Nephron progenitor cell (in vitro differentiated cells): ENCODE measurements at places on chromosomes 2 and 18.

DNA sequence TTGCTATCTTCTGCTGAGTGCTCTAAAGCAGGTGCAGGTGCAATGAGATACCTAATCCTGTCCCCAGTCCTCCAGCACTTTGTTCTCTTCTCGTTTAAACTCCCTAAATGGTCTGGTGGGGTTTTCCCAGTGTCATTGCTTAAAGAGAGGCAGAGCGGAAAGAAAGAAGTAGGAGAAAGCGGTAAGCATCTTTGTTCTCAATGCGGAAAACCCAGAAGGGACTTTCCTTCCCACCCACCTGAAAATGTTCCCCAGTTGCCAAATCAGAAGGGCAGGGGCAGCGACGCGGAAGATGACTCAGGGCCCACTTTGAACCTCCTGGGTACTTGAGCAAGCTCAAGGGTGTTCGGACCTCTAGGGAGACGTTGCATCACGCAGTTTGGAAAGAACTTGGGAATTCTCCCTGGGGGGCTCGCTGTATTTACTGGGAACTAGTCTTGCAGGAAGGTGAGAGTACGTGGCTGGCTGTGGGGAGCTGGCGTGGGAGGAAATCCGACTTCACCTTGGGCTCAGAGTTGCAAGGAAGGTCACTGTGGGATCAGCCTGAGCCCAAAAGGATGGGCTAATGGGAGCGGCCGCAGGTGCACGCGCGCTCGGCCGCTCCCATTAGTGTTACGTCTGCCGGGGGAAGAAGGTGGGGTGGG lies 589 bp upstream of the SGPP2 start:
- DNase-seq, result no peak

GRCh38 chr2:234324116-234324515 lies 172.8 kb downstream of the ARL4C start:
- no peak for DNase-seq

DNA sequence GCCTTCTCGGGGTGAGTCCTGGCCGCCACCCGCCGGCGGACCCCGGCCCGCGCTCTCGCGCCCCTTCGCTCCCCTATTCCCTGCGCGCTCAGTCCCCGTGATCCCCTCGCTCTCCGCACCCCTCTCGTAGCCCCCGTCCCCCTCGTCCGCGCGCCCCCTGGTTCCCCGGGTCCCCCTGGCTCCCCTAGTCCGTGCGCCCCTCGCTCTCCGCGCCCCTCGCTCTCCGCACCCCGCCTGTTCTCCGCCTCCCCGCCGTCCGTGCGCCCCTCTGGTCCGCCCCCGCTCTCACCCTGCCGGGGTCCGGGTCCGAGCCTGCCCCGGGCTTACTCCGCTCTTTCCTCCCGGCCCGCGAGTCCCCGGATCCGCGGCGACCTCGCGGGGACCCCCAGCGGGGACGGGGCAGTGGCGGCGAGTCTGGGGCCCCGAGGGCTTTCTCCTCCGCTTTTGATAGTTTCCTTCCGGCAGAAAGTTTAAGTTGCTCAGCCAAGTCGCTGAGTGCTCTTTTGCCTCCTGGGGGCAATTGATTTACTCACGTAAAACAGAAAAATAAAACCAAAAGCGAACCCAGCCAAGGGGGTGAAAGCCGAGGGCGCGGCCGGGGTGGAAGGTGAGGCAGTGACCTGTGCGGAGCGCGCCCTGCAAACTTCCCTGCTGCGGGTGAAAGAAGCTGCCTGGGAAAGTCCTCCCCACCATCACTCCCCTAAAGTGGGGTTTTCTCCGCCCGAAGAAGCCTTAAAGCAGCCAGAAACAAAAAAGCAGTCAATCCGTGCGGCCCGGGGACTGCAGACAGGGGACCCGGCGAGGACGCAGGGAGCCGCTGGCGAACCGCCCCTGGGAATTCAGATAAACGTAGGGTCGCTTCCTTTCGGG lies 568 bp downstream of the RAB31 start:
- DNase-seq, result peak; percentile 50

DNA sequence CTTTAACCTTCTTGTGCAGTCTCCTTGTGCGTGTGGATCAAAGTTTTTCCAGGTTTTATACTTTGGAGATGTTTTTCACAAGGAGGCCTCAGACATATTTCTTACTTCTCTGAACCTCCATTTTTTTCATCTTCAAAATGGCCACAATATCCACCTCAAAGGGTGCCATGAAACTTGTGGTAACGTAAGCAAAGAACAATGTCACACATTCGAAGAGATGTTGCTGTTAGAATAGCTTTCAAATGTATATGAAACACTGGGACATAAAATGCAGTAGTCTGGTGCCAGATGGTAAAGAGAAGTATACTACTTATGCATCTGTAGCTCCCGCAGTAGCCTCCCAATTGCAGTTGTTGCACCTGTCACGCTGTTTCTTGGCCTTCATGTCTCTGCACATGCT lies 2.6 kb upstream of the KRCC1 start:
- no peak for DNase-seq

- DNase-seq, result no peak
Measured at GRCh38 chr18:60197671-60198462, 174.7 kb downstream of the MC4R start.

DNA sequence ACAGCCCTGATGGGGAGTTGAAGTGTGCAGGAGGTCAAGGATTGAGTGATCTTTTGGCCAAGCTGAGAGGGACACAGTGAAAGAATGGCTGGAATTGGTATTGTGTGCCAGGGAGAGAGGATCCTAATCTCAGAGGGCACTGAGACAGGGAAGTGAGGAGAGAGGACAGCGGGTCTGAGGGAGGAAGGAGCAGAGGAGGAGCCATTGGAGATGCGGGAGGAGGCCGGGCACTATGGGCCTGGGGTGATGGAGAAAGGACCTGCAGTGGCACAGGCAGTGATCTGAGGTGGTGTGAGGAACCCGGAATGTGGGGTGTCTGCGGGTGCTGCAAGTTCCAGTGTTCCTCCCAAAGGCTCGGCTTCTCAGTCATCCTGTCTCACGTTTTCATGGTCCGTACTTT lies 26.8 kb downstream of the RNF144A start:
- no peak for DNase-seq

- DNase-seq, result no peak
Measured at GRCh38 chr2:105442056-105442455, 43.2 kb upstream of the FHL2 start.

- no peak for DNase-seq
Measured at GRCh38 chr2:221981912-221982470, 316.8 kb downstream of the PAX3 start.

- no peak for DNase-seq
Measured at GRCh38 chr2:165369131-165369897, 100.2 kb upstream of the CSRNP3 start.
